ENCODE measurements at places on chromosomes 3 and 15.

- no peak for DNase-seq
These were observed 52.9 kb downstream of the PGBD4 start for GRCh38 chr15:34154725-34155204.

- no peak for DNase-seq
These were observed 42.2 kb downstream of the TBC1D2B start for GRCh38 chr15:78035321-78035751.

DNA sequence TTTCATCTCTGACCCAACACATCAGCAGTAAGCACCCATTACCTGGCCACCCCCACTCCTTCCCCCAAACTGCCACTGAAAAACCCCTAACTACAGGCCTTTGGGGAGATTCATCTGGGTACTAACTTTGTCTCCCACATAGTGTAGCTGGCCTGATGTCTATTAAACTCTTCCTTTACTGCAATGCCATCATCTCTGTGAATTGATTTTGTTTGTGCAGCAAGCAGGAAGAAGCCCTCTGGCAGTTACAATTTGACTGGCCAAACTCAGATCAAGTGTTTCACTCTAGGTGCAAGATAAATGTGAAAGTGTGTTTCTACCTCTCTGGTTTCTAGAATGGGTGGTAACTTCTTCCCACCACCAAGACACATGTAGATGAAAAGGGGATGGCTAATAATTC, 26.7 kb upstream of the OR5K4 start:
- no peak for DNase-seq

GRCh38 chr3:132788301-132788671, 66.1 kb upstream of the NPHP3 start:
- no peak for DNase-seq

DNA sequence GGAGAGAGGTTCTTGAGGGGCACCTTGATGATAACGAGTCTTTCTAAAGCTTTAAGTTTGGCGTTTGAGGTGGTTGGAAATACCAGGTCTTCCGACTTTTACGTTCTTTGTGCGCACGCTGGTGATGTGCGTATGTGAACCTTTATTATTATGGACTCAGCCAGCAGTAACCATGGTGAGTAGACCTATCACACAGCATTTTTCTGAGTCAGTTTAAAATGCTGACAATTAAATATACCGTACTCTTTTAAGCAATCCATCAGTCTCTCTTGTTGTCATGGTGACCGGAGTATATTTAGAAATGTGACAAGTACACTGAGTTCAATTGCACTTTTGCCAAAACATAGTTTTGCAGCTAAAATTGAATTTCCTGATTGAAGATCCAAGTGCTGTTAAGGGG, 172.2 kb downstream of the LPP start:
- DNase-seq, result no peak
